T1000 (cell line): ENCODE measurements at places on chromosomes 11 and 22.

DNA sequence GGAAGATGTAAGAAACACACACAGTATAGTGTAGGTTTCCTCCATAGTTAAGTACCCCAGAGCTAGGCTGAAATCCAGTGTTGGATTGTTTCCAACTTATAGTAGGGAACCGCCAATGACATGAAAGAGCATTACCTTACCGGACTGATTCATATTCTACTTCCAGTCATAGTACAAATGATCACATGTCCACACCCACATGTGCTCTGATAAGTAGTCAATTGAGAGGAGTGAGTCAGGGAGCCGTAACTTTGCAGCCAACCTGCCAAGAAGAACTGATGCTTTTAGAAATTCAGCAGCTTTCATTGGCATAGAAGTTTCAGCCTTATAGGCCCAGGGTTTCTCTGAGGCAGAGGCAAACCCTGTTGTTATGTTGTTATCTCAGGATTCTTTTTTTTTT is 240.6 kb downstream of the ETS1 start:
- DNase-seq, result no peak

GRCh38 chr11:45379162-45379863 is 93.2 kb upstream of the SYT13 start:
- no peak for DNase-seq

DNA sequence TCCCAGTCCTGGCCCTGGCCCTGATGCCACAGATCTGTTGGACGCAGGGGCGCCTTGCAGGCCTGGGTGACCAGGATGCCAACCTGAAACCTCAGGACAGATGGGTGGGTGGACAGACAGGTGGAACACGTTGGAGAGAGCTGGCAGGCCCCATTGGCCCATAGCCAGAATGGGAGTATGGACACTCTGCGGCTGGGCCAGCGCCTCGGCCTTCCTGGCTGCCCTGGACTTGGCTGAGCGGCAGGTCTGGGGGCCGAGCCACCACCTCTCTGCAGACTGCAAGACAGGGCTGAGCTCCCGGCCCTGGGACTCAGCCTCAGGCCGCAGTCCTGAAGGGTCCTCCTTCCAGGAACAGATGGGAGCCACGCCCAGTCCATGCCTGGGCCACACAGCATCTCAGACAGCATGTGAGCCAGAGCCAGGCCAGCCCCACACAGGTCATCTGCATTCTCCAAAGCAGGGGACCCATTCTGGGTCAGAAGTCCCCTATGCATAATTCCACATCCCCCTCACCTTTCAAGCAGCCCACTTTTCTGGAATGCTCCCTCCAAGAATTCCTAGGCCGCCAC is 14.1 kb downstream of the WNT7B start:
- DNase-seq, result no peak

DNA sequence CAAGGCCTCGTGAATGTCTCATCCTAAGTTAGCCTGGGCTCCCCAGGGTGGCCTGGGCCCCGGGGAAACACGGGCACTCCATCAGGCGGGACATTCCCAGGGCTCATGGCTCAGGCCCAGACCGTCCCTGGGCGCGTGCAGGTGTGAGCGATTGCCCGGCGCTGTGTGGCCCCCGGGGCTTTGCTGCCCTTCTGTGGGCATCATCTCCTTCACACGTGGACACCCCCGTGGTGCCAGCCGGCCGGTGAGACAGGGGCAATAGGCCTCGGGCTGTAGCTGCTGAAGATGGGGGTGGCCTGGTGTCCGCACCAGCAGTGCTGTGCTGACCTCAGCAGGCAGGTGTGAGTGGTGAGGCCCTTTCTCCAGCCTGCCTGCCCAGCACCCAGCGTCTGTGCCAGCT is 4.6 kb upstream of the SELENOO start:
- no peak for DNase-seq

GRCh38 chr11:115767047-115767802 is 263.0 kb upstream of the CADM1 start:
- DNase-seq, result no peak

GRCh38 chr22:39298241-39298987 is 21.0 kb downstream of the RPL3 start:
- DNase-seq, result no peak

GRCh38 chr11:6618117-6619003 is 862 bp downstream of the TPP1 start:
- DNase-seq, result no peak

GRCh38 chr11:116643521-116643920 is 129.3 kb downstream of the BUD13 start:
- DNase-seq, result no peak

GRCh38 chr11:39462506-39462905 is 1996.9 kb downstream of the LRRC4C start:
- DNase-seq, result no peak

- DNase-seq, result no peak
Observed at GRCh38 chr22:22025320-22026156, 43.0 kb upstream of the TOP3B start.

GRCh38 chr11:75219869-75220268 is 20.7 kb upstream of the TPBGL start:
- DNase-seq, result no peak

DNA sequence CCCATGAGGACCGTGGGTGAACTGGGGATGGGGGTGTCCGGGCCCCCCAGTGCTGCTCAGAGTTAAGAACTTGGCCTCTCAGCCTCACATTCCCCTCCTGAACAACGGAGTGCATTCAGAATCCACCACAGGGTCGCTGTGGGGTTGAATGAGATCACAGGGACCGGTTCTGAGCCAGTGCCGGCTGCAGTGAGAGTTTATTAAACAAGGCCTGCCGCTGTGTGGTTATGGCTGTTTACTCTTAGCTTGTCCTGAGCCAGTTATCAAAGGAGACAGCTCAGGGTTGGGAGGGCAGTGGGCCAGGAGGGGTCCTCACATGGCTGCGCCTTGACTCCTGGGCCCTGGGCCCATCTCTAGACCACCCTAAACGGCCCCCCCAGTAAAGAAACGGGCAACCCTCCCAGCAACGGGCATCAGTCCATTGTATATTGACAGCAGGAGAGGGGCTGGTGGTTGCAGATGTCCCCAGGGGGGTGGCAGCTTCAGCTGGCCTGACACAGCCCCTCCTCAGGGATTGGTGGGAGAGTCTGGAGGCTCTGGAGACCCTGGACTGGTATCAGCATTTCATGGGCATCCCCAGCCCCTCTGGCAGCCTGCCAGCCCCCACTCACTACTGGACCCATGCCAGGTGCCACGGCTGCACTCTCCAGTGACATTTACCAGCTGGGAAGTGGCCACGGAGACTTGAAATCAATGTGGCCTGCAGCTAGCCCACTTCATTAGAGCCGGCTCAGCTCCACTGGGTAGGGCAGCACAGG is 15.1 kb upstream of the CABP7 start:
- DNase-seq, result peak; percentile 18

GRCh38 chr11:123653827-123654565 is 428 bp downstream of the SCN3B start:
- DNase-seq, result no peak

DNA sequence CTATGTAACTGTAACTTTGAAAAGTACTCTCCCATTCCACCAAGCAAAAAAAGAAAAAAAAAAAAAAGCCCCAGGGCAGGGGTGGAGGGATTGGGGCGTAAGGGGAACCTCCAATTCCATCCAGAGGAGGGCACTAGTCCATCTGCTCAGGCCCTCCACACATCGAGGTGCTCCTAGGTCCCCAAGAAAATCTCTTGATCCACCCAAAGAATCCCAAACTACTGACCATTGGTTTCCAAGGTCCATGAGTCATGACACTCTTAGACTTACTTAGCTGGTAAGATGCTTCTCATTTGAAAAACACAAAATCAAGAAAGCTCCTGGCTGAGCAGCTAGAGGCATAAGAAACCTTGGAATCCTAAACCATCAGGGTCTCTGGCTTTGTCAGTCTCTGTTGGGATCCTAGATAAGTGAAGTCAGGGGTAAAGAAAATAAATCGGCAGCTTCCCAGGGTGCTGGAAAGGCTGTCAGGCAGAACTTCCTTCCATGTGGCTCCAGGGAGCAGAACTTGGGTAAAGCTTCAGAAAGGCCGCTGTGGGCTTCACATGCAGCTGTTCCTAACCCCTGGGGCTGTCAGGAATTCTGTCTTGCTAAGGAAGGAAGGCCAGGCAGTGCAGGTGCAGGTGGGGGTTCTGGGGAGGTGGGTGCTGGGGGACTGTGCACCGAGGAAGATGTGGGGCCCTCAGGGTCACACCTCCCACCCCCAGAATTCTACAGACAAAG is 49.4 kb upstream of the ADA2 start:
- no peak for DNase-seq

GRCh38 chr11:102012946-102013345 is 34.3 kb upstream of the CFAP300 start:
- DNase-seq, result no peak

GRCh38 chr11:62132689-62133293 is 9.0 kb downstream of the INCENP start:
- no peak for DNase-seq

- no peak for DNase-seq
Observed at GRCh38 chr11:62858201-62858600, 18.8 kb upstream of the WDR74 start.

DNA sequence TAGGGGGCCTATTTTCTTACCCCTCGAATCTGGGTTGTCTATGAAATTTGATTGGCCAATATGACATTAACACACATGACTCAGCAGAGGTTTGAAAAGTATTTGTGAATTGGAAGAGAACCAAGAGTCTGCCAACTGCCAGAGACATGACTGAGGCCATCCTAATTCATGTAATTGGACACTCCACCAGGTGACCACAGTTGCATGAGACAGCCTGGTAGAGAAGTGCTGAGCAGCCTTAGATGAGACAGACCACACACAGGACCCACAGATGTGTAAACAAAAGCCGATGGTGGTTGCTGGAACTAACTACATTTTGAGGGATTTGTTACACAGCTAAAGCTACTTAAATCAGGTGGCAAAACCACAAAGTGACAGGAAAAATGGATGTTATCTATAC is 855 bp upstream of the MS4A5 start:
- DNase-seq, result no peak

GRCh38 chr11:3946455-3947017 is 91.1 kb downstream of the STIM1 start:
- DNase-seq, result no peak

GRCh38 chr11:76596652-76597051 is 73.9 kb downstream of the LRRC32 start:
- no peak for DNase-seq

DNA sequence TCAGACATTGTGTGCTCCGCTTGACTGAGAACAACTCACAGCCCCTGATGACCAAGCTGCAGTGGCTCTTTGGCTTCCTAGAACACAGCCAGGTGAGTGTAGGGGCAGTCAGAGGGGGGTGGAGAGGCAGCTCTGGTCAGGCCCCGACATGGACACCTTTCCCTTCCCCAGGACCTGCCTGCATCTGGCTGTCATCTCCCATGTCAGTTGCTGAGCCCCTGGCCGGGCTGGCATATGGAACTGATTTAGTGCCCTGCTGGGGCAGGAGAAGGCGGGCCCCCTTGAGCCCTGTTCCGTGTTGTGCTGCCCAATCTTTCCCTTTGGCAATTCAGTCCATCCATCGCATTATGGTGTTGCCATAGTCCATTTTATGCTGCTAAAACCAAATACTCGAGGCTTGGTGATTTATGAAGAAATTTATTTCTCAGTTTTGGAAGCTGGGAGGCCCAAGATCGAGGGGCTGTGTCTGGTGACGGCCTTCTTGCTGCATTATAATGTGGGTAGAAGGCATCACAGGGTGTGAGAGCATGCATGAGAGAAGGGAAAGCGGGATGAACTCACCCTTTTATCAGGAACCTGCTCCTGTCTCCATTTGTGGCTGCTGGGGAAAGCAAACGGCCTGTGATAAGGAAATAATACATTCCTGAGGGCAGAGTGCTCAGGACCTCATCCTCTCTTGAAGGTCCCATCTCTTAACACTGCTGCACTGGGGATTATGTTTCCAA is 19.0 kb downstream of the USP35 start:
- no peak for DNase-seq

DNA sequence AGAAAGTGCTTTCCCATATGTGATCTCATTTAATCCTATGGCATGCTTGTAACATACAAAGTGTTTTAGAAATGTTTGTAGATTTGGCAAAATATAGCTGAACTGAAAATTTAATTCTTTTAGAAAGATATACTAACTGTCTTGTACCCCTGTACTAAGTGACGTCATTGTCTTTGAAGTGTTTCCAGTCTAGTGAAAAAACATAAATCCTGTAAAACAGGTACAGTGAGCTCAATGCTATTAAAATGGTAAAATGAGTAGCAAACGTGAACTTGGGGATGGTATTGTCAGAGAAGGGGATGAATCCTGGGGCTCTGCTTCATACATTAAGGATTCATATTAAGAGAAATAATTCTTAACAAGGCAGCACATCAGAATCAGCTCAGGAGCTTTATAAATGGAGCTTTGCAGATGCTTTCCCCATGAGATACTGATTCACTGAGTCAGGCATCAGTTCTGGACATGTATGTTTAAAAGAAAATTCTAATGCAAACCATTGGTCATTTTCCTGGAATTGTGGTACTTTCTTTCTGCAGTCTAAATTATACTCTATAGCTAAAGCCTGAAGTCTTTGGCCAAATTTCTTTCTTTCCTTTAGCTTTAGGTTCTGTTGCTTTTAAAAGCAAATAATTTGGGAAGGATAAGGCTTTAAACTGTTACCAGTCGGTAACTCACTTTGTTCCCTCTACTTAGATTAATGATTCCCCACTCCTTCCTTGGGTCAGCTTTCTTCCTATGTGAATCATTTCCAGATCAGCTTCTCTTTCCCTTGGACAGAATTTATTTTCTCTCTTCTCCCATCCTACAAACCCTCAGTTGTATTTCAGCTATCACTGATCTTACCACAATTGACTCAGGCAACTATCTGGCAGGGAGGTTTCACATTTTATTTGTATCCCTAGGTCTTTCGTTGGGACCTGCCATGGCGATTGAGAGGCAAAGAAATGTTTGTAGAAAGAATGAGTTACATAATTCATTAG is 57.5 kb upstream of the DDI1 start:
- no peak for DNase-seq

DNA sequence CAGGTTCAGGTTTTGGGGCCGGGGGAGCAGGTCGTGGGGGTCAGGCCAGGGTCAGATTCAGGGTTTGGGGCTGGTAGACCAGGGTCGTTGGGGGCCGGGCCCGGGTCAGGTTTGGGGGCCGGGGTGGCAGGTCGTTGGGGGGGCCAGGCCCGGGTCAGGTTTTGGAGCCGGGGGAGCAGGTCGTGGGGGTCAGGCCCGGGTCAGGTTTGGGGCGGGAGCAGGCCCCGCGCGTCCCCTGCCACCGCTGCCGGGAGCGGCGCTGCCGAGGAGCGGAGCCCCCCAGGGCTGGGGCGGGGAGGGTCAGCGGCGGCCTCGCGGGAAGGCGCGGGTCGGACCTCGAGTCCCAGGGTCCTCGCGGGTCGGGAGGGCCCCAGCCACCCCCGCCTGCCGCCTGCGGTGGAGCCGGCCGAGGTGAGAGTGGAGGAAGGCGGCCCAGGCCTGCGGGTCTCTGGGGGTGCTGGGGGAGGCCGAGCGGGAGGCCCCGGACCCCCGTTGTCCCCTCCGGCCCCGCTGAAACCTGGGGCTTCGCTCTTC is 535 bp downstream of the TRABD start:
- no peak for DNase-seq

DNA sequence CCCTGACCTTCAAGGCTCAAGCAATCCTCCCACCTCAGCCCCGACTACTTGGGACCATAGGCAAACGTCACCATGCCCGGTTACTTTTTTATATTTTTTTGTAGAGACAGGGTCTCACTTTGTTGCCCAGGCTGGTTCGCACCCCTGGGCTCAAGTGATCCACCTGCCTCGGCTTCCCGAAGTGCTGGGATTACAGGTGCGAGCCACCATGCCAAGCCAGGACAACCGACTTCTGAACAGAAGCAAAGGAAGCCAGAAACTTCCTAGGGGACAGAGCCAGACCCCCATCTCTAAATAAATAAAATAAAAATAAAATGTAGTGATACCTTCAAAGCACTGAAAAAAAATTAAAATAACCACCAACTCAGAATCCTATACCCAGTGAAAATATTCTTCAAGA is 26.4 kb downstream of the C11orf58 start:
- no peak for DNase-seq

- no peak for DNase-seq
Observed at GRCh38 chr22:26461188-26461810, 22.3 kb downstream of the HPS4 start.
